ENCODE measurements at places on chromosomes 4 and X. TPM values are rescaled to one million over a fixed set of nuclear protein-coding genes. Genes with fewer than 3 reads are reported as not detected.

The TMPRSS11F gene
- not detected for total RNA-seq

- no peaks in the 10 kb centered on the region for H3K36me3 ChIP-seq
- no peaks in the 10 kb centered on the region for H3K4me1 ChIP-seq
- no peak overlapping the region for H3K27ac ChIP-seq
- no peak for DNase-seq
Observed at GRCh38 chr4:30953799-30954198, 233.6 kb downstream of the PCDH7 start.

The NALF2 gene
- total RNA-seq, result 0.18 TPM

The IGSF1 gene
- total RNA-seq, result not detected

The MAOA gene
- 6.5 TPM for total RNA-seq

The VCX gene
- total RNA-seq, result not detected

DNA sequence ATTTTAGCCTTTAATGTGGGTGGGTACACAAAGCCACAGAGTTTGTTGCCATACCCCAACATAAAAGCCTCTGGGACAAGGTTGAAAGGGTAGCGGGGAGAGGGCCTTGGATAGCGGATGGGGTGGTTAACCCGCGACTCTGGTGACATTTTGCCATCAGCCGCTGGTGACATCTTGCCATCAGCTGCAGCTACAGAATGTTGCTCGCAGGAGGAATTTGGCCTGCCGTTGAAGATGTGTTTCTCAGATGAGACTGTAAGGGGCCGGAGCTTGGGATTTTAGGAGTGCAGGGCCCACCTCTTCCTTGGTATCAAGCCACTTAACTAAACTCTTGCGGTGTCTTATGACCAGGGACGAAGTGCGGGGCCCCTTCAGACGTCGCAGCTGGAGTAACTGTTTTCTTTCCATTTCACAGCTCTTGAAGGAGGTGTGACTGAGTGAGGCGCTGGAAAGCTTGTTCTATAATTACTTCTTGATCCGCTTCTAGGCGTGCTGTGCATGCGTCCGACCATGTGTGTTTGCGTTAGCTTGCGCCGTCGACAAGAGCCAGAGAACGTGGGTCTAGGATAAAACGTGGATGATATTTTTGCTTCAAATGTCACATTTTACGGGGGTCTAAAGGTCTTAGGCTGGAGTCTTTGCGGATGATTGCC is 820 bp upstream of the RASL11B start:
- no peaks in the 10 kb centered on the region for H3K36me3 ChIP-seq
- no peak overlapping the region for H3K27ac ChIP-seq
- DNase-seq, result no peak
- H3K4me1 ChIP-seq, result peaks cover 19% of the 10 kb centered on the region

GRCh38 chrX:37986893-37987292 is 19.5 kb upstream of the SYTL5 start:
- H3K27me3 ChIP-seq, result no peaks in the 10 kb centered on the region
- H3K4me1 ChIP-seq, result peaks cover 3% of the 10 kb centered on the region
- H3K36me3 ChIP-seq, result peaks cover 2% of the 10 kb centered on the region
- no peak overlapping the region for H3K4me3 ChIP-seq

DNA sequence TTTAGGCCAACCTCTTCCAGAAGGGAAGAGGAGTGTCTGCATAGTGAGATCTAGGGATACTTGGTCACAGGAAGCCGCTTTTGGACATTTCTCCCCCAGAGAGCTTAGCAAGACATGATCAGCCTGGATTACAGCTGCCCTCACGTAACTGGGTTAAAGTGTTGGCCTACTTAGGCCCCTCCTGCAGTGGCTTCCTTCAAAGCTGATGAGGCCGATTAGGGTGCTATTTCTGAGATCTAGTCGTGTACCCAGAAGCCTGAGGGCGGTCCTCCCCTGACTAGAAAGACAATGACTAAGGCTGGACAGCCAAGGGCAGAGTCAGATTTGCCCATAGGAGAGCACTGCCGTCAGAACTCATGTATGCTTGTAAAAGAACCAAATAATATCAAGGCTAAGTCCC is 135.0 kb downstream of the AMMECR1 start:
- H3K27ac ChIP-seq, result no peak overlapping the region
- peaks cover 11% of the 10 kb centered on the region for H3K4me1 ChIP-seq
- peaks cover 26% of the 10 kb centered on the region for H3K36me3 ChIP-seq
- no peak for DNase-seq
- no peak overlapping the region for H3K4me3 ChIP-seq

DNA sequence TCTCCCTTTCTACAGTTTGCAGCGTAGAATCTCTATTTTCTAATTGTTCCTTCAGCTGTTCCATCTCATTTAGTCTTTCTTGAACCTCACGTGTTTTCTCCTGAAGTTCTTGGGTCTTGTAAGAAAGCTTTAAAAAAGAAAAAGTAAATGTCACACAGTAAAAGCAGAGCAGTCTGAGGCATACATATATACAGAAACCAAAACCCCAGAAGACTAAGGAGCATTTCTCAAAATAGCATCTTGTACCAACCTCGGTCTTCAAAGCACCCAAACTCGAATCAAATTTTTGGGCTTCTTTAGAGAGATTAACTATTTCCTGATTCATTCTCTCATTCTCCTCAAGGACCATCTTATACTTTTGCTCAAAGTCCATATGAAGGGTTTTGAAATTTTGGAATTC is 39.4 kb downstream of the CENPE start:
- no peaks in the 10 kb centered on the region for H3K4me1 ChIP-seq
- peaks cover 66% of the 10 kb centered on the region for H3K36me3 ChIP-seq
- no peaks in the 10 kb centered on the region for H3K27me3 ChIP-seq

GRCh38 chr4:128579154-128579853 is 230.2 kb upstream of the JADE1 start:
- no peak overlapping the region for H3K4me3 ChIP-seq
- H3K27ac ChIP-seq, result no peak overlapping the region
- no peak for DNase-seq
- no peaks in the 10 kb centered on the region for H3K36me3 ChIP-seq
- no peaks in the 10 kb centered on the region for H3K4me1 ChIP-seq
- H3K27me3 ChIP-seq, result no peaks in the 10 kb centered on the region

- no peak for DNase-seq
- no peaks in the 10 kb centered on the region for H3K36me3 ChIP-seq
- H3K27me3 ChIP-seq, result no peaks in the 10 kb centered on the region
- no peak overlapping the region for H3K4me3 ChIP-seq
Observed at GRCh38 chr4:20430259-20430941, 178.7 kb downstream of the SLIT2 start.

DNA sequence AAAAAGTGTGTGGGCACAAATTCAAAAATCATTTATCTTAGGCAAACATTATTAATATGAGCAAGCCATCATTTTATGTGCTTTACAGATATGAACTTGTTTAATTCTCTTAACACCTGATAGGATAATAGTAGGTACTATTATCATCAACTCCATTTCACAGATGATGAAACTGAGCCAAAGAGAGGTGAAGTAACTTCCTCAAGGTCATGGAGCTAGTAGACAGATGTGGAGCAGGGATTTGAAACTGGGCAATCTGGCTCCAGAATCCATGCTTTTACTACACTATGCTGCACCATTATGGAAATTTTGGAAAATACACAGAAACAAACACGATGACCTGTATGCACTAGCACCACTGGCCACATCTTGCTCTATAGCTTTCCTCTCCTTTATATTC is 1.0 kb upstream of the PIN4 start:
- H3K36me3 ChIP-seq, result no peaks in the 10 kb centered on the region
- no peak overlapping the region for H3K27ac ChIP-seq
- no peak overlapping the region for H3K4me3 ChIP-seq
- no peaks in the 10 kb centered on the region for H3K27me3 ChIP-seq

GRCh38 chr4:86841309-86841708 is 7.9 kb downstream of the SLC10A6 start:
- no peaks in the 10 kb centered on the region for H3K27me3 ChIP-seq
- no peak overlapping the region for H3K27ac ChIP-seq
- H3K36me3 ChIP-seq, result no peaks in the 10 kb centered on the region

- peak overlapping the region; percentile 5 for H3K4me3 ChIP-seq
- peak overlapping the region; percentile 23 for H3K27ac ChIP-seq
- H3K27me3 ChIP-seq, result peaks cover 1% of the 10 kb centered on the region
Observed at GRCh38 chr4:121199742-121200561, 35.8 kb upstream of the TNIP3 start.

The PDCL2 gene
- total RNA-seq, result not detected

GRCh38 chr4:102665527-102665926 is 95.2 kb downstream of the MANBA start:
- H3K27me3 ChIP-seq, result no peaks in the 10 kb centered on the region
- H3K27ac ChIP-seq, result no peak overlapping the region
- no peaks in the 10 kb centered on the region for H3K4me1 ChIP-seq

- no peak for DNase-seq
- H3K4me3 ChIP-seq, result no peak overlapping the region
Observed at GRCh38 chrX:2507904-2508627, 7.3 kb upstream of the DHRSX start.

DNA sequence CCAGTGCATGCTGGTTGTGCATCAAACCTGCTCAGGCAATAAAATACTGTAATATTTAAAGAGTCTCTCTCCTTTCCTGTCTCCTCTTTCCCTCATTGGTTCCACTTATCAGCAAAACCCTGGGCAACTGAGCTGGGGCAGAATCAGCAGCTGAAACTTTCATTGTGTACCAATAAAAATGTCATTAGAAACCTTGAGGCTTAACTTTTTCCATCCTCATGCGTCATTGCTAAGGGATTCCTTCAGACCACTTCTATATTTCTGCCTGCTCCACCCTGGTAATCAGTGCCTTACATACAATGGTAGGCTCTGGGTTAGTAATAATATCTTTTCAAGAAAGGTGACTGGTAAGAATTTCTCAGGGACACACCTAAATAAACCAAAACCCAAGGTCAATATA is 880.3 kb downstream of the RPA4 start:
- no peak overlapping the region for H3K27ac ChIP-seq
- H3K4me1 ChIP-seq, result no peaks in the 10 kb centered on the region
- H3K27me3 ChIP-seq, result no peaks in the 10 kb centered on the region
- no peak for DNase-seq
- H3K36me3 ChIP-seq, result no peaks in the 10 kb centered on the region
- no peak overlapping the region for H3K4me3 ChIP-seq

The COL4A6 gene
- not detected for total RNA-seq

DNA sequence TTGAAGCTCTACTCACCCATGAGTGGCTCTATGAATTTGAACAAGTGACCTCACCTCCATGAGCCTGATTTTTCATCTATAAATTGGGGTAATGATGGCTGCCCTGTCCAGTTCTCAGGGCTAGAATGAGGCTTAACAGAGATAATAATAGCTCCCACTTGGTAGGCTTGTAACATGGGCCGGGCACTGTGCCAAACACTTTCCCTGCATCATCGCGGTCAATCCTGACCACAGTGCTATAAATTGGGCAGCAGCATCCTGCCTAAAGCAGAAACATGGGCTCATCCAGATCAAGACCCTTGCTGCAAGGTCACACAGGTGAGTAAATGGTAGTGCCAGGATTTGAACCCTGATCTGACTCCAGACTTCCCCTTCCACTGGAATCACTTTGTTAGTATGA is 12.8 kb downstream of the APLN start:
- no peak for DNase-seq
- no peak overlapping the region for H3K4me3 ChIP-seq
- H3K4me1 ChIP-seq, result peaks cover 7% of the 10 kb centered on the region
- H3K27me3 ChIP-seq, result no peaks in the 10 kb centered on the region

- H3K27ac ChIP-seq, result no peak overlapping the region
- H3K4me3 ChIP-seq, result no peak overlapping the region
- no peak for DNase-seq
- no peaks in the 10 kb centered on the region for H3K36me3 ChIP-seq
Observed at GRCh38 chr4:17528551-17529165, 13.7 kb downstream of the CLRN2 start.

The GLOD5 gene
- not detected for total RNA-seq

DNA sequence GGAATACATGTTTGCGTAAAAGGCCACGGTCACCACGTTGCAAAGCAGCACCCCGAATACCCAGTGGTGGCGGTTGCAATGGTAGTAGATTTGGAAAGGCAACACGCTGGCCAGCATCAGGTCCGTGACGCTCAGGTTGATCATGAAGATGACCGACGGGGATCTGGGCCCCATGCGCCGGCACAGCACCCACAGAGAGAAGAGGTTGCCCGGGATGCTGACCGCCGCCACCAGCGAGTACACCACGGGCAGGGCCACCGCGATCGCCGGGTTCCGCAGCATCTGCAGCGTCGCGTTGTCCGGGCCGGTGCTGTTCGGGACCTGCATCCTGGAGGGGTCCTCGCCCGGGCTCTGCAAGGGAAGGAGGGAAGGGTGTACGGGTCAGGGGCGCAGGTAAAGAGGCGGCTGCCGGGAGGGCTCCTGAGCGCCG is 13.5 kb upstream of the ASMTL start:
- H3K36me3 ChIP-seq, result peaks cover 76% of the 10 kb centered on the region
- H3K27ac ChIP-seq, result peak overlapping the region; percentile 92
- DNase-seq, result peak; percentile 17
- H3K27me3 ChIP-seq, result no peaks in the 10 kb centered on the region

- no peak for DNase-seq
- no peaks in the 10 kb centered on the region for H3K4me1 ChIP-seq
- no peaks in the 10 kb centered on the region for H3K36me3 ChIP-seq
- H3K27ac ChIP-seq, result no peak overlapping the region
- H3K4me3 ChIP-seq, result no peak overlapping the region
Observed at GRCh38 chr4:8709050-8709728, 116.6 kb downstream of the CPZ start.

The PAGE5 gene
- total RNA-seq, result not detected

GRCh38 chr4:147014946-147015345 is 69.3 kb upstream of the TTC29 start:
- H3K4me3 ChIP-seq, result no peak overlapping the region
- no peaks in the 10 kb centered on the region for H3K4me1 ChIP-seq
- no peak for DNase-seq
- peaks cover 3% of the 10 kb centered on the region for H3K27me3 ChIP-seq

GRCh38 chrX:479273-479981 is 92.7 kb upstream of the PPP2R3B start:
- DNase-seq, result no peak
- H3K4me3 ChIP-seq, result no peak overlapping the region
- no peaks in the 10 kb centered on the region for H3K27me3 ChIP-seq
- no peak overlapping the region for H3K27ac ChIP-seq
- H3K36me3 ChIP-seq, result no peaks in the 10 kb centered on the region
- H3K4me1 ChIP-seq, result no peaks in the 10 kb centered on the region

The ODAM gene
- total RNA-seq, result not detected

DNA sequence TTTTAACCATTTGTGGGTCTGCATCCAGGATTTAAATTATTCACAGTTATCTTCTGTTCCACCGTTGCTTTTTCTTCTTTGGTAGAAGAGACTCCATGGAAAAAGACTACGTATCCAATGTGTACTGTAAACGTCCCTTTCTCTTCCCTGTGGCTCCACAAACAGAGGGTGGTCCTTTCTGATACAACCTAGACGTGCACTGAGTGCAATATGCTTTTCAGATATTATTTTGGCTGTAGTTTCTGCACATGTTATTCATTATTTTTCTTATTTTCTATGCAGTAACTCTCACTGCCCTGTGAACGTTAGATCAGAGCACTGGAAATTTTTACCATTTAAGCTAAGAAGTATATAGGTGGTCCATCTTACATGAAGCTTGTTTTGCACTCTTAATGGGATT is 72.7 kb downstream of the SHISA3 start:
- no peak for DNase-seq
- H3K36me3 ChIP-seq, result no peaks in the 10 kb centered on the region
- H3K27ac ChIP-seq, result no peak overlapping the region
- no peaks in the 10 kb centered on the region for H3K4me1 ChIP-seq

- no peak overlapping the region for H3K27ac ChIP-seq
- H3K27me3 ChIP-seq, result no peaks in the 10 kb centered on the region
- H3K4me1 ChIP-seq, result no peaks in the 10 kb centered on the region
Observed at GRCh38 chr4:152344001-152344400, 191.9 kb downstream of the FBXW7 start.

The RHOXF2B gene
- total RNA-seq, result not detected

GRCh38 chr4:25783943-25784342 is 78.8 kb downstream of the SEL1L3 start:
- peaks cover 79% of the 10 kb centered on the region for H3K36me3 ChIP-seq
- H3K4me1 ChIP-seq, result peaks cover 6% of the 10 kb centered on the region
- no peak overlapping the region for H3K4me3 ChIP-seq

The ADH7 gene
- total RNA-seq, result not detected

All from activated CD4-positive, alpha-beta memory T cell treated with anti-CD3 and anti-CD28 coated beads, Interleukin-2, amount 10 ng/mL, durations not matched to agents 7 days and 5 days (primary cell).